Activated T-cell treated with anti-CD3 and anti-CD28 coated beads for 48 hours (primary cell): ENCODE measurements at places on chromosomes 7 and 10.

- DNase-seq: no peak
Observed at GRCh38 chr7:45649560-45650346, 75.6 kb downstream of the ADCY1 start.

- no peak for DNase-seq
Observed at GRCh38 chr10:124232686-124233545, 139.5 kb upstream of the CHST15 start.

- peak; percentile 18 for DNase-seq
Observed at GRCh38 chr7:127792528-127793342, 140.7 kb downstream of the SND1 start.

DNA sequence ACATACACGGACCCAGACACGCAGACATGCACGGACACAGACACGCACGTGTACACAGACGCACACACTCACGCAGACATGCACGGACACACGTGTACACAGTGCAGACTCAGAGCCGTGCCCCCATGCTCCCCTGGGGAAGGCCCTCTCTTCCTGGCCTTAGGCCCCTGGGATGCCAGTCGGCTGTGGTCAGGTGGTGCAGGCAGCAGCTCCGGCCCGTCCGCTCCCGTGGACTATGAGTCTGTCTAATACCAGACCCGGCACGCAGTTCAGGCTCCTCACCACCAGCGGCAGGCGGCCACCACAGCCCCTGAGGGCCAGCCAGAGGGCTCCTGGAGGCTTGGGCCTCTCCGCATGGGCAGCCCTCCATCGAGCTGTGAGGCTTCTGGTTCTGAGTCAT, 52.0 kb upstream of the NKX6-2 start:
- DNase-seq: no peak

DNA sequence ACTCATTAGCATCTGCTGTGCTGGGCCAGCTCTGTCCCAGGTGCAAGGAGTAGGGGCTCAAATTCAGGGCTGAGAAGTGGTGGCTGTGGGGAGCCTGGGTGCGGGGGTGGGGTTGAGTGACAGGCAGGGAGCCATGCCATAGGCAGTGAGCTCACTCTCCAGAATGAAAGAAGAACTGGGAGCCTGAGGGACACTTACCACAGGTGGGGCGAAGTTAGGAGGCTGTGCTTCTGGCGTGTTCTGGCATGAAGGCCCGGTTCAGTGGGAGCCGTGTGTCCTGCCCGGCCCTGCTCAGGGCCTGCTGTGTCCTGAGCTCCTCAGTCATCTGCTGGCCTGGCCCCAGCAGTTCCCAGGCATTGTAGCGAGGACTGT, 62.5 kb downstream of the MKI67 start:
- peak; percentile 41 for DNase-seq

GRCh38 chr10:113042868-113043267, 92.8 kb downstream of the TCF7L2 start:
- DNase-seq: no peak

DNA sequence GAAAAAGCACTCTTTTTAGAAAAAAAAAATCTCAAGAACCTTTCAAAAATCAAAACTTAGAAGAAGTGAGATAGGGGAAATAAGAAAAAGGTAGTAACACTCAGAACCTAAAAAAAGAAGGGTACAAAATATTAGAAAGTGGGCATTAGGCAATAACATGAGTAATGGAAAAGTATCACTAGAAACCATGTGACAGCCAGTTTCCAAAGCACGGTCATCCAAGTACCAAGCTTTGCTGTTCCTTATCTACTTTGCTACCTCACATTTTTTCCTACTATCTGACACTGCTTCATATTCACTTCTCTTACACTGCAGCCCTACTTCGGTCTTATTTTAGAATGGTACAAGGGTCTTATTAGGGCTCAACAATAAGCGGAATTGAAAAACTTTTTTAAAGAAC, 30.3 kb downstream of the IMMP2L start:
- DNase-seq: no peak

- no peak for DNase-seq
Observed at GRCh38 chr7:106615808-106616707, 44.9 kb downstream of the CCDC71L start.

GRCh38 chr7:129536323-129536722, 34.0 kb downstream of the SMKR1 start:
- no peak for DNase-seq

GRCh38 chr7:153010416-153010815, 250.9 kb downstream of the ACTR3B start:
- DNase-seq: no peak

DNA sequence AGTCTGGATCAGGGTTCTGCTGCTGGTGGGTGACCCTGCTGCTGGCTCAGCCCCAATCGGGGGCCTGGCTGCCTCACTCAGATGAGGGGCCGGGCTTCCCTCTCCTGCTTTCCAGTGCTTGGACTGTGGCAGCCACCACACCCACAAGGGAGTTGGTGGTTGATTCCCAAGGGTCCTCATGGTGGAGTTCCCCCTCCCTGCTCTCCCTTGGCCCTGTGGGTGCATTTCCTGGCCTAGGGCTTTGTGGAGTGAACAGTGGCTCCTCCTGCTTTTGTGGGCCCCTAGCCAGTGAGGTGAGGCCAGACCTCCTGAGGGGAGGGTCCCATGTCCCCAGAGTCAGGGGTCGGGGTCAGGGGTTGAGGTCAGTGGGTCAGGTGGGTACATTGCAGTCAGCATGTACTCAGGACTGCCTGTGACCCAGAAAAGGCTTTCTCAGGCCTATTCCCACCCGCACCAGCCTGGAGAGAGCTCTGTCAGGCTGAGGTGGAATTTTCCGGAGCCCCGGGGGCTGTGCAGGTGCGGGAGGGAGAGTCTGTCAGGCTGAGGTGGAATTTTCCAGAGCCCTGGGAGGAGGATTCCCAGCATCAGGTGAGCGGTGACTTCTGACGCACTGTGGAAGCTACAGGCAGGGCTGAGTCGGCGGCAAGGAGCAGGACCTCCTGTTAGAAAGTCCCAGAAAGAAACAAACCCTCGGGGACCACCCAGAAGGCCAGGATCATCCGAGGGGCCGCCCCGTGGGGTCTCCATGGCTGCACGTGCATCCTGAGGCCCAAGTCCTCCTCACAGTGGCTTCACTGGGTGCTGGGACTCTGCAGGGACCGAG, 94.4 kb upstream of the INSIG1 start:
- DNase-seq: no peak

- no peak for DNase-seq
Observed at GRCh38 chr7:42100156-42100508, 136.9 kb downstream of the GLI3 start.

DNA sequence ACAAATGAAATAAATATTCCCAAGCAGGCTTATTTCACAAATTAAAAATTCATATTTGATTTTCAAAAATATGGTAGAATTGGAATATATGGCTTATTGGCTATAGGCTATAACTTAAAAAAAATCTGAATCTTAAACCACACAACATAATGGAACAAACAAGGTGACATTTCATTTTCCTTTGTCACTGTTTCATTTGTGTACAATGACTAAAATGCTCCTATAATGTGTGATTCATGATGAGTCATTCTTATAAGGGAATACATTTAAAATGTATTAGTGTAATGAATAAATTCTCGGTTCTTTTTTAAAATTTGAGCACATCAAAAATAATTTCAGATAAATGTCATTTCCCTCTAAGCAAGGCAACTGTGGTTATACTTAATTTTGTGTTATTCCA, 148.0 kb upstream of the ANK3 start:
- no peak for DNase-seq

- peak; percentile 44 for DNase-seq
Observed at GRCh38 chr7:23373151-23374004, 74.2 kb downstream of the MALSU1 start.

- DNase-seq: no peak
Observed at GRCh38 chr7:157569967-157570366, 233.2 kb downstream of the DNAJB6 start.

DNA sequence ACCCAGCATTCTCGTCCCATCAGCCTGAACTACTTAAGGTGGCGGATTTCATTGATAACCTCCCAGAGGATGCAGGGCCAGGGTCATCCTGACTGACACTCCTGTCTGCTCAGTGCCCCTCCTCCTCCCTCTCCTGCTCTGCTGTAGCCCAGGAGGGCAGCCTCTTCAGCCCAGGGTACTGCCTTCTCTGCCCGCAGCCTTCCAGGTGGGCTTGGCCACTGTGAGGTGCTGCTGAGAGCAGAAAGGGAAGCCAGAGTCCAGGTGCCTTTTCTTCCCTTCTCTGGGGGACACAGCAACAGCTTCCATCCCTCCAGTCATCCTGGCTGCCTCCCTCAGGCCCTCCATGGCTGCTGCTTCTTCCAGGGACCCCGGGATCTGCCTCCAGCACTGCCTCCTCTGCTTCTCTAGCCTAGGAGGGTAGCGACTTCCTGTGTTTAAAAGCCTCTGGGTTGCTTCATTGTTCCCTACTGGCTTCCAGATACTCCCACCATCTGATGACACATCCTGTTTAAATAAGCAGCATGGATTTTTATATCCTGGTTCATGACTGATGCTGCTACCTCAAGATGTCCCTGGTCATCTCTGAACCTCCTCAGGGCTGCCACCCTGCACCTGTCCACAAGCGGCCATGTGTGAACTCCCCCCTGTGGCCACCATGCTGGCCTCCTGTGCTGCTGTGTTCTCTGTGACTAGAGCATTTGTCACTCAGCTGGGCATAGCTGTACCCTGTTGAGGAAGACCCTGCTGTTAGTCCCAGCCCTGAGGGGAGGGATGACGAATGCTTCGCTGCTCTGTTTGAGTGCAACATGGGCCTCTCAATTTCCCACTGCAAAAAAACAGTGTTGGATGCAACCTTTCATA, 55.8 kb downstream of the AKR1C4 start:
- DNase-seq: no peak

DNA sequence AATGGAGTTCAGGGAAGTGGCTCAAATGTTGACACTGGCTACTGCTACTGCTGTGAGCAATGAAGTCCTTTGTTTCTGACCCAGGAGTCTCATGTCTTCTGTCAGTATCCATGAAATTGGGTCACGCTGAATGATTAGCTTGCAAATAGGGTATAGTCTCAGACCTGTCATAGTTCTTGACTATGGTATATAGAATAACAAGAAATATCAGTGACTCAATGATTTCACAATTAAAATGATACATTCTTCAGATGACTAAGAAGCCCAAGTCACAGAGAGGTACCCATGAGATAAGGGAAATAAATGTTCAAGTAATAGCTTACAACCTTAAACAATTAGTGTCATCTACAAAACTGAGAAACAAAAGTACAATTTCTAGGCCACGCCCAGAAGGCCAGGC, 89.3 kb downstream of the LYZL2 start:
- DNase-seq: no peak

GRCh38 chr10:111123883-111124282, 47.1 kb downstream of the ADRA2A start:
- DNase-seq: no peak

GRCh38 chr7:26188206-26188956, 12.2 kb downstream of the HNRNPA2B1 start:
- no peak for DNase-seq

DNA sequence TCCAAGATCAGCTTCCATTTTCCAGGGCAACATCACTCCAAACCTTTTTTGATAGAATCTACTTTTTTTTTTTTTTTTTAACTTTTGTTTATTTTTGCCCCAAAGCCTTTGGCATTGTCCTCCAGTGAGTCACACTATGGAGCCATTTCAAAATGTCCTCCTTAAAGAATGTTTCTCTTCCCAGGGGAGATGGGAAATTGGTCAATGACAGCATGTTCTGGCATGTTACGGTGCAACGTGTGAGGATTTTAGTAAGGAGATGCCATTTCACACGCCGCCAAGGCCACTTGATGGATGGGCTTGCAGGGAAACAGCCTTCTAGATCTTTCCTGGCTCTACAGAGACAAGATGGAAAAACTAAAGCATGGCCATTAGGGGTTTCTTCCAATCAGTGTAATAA, 30.7 kb upstream of the TRIL start:
- no peak for DNase-seq

GRCh38 chr10:33661580-33662336, 327.3 kb upstream of the NRP1 start:
- DNase-seq: no peak

GRCh38 chr7:140435252-140435895, 31.5 kb downstream of the RAB19 start:
- DNase-seq: no peak

DNA sequence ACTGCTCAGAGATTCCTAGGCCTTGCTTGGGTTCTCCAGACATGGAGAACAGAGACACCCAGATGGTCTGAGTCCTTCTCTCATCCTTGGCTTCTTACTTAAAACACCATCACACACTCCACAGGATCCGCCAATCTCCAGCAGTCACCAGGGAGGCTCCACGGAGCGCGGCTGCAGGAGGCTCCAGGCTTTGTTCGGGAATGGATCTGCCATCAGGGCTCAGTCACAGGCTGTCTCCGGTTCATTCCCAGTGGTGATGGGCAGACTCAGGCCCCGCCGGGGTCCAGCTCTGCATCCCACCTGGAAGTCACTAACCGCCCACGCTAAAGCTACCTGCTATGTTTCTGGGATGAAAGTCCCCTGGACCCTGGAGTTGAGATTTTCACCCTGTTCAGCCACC, 312.9 kb downstream of the TCERG1L start:
- DNase-seq: no peak

GRCh38 chr7:2066251-2066919, 166.4 kb downstream of the MAD1L1 start:
- peak; percentile 6 for DNase-seq

DNA sequence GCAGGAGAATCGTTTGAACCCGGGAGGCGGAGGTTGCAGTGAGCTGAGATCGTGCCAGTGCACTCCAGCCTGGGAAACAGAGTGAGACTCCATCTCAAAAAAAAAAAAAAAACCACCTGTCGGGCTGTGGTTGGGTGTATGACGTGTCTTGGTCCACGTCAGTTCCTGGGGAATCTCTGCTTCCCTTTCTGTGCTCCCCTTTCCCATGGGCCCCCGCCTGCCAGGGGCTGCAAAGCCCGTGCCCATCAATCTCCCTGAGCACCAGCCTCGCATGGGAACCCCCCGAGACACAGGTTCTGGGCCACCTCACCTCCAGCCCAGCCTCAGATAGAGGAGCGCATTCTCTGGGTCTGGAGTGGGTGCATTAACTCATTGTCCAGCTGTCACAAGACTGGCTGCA, 2.3 kb upstream of the SH2B2 start:
- DNase-seq: no peak

DNA sequence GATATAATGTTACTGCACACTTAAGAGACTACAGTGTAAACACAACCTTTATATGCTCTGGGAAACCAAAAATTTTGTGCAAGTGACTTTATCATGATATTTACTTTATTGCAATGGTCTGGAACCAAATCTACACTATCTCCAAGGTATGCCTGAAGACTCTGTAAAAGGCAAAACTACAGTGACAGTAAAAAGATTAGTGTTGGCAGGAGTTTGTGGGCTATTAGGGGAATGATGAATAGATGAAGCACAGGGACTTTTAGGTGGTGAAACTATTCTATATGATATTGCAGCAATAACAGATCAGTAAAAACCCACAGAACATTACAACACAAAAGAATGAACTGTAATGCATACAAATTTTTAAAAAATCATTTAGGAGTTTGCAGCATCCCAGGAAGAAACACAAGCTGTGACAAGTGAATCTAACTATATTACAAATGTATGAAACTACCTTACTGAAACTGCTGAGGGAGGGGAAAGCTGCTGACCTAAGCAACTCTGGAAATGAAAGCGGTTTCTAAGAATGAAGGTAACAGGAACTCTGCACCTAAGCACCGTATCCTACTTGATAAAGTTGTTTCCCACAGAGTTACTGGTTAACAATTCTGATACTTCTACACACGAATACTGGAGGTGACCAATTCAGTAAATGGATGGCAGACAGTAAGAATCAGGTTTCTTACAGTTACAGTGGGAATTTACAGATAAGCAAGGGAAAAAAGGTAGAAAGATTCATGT, 82.6 kb downstream of the ATE1 start:
- no peak for DNase-seq
